ENCODE measurements at places on chromosomes 3 and 15.

- no peak for DNase-seq
Measured at GRCh38 chr15:46278062-46278461, 643.2 kb downstream of the SQOR start.

GRCh38 chr3:141934354-141934753, 57.9 kb downstream of the ATP1B3 start:
- no peak for DNase-seq

DNA sequence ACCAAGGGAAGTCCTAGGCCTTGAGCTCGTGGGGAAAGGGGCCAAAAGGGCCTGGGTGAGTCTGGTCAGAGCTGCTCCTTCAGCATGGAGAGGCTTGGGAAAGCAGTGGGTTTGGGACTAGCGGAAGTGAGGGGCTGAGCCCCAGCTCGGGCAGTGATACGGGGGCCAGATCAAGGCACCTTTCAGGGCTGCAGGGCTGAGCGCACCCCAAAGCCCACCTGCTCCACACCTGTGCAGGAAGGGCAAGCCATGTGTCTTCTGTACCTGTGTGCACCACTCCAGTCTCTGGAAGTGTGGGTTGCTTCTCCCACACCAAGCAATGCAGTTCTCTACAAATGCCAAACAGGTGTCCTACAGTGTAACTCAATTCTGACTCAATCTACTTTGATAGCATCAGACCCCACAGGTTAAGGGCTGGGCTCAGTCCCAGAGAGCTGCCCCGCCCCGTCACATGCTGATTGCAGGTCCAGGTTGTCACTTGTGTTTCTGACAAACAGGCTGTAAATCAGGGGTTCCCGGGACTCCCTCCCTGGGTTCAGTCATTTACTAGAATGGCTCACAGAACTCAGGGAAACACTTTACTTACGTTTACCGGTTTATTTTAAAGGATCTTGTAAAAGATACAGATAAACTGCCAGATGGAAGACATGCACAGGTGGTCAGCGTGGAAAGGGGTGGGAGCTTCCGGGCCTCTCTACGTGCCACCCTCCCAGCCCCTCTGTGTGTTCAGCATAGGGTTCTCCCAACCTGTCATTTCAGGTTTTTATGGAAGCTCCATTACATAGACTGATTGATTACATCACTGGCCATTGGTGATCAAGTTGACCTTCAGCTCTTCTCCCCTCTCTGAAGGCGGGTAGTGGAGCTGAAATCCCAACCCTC, 28.8 kb upstream of the KLF13 start:
- no peak for DNase-seq

DNA sequence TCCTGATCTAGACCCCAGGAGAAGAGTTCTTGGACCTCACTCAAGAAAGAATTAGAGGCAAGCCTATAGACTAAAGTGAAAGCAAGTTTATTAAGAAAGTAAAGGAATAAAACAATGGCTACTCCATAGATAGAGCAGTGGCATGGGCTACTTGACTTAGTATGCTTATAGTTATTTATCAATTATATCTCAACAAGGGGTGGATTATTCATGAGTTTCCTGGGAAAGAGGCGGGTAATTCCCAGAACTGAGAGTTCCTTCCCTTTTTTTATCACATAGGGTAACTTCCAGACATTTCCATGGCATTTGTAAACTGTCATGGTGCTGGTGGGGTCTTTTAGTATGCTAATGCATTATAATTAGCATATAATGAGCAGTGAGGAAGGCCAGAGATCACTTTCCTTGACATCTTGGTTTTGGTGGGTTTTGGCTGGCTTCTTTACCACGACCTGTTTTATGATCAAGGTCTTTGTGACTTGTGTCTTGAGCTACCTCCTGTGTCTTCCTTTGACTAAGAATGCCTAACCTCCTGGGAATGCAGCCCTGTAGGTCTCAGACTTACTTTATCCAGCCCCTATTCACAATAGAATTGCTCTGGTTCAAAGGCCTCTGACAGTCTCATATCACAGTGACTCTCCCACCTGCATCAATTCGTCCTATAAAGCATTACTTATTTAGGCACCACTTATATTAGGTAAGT, 35.3 kb upstream of the PLSCR2 start:
- no peak for DNase-seq

- DNase-seq = no peak
Measured at GRCh38 chr3:54326951-54327350, 204.6 kb downstream of the CACNA2D3 start.

DNA sequence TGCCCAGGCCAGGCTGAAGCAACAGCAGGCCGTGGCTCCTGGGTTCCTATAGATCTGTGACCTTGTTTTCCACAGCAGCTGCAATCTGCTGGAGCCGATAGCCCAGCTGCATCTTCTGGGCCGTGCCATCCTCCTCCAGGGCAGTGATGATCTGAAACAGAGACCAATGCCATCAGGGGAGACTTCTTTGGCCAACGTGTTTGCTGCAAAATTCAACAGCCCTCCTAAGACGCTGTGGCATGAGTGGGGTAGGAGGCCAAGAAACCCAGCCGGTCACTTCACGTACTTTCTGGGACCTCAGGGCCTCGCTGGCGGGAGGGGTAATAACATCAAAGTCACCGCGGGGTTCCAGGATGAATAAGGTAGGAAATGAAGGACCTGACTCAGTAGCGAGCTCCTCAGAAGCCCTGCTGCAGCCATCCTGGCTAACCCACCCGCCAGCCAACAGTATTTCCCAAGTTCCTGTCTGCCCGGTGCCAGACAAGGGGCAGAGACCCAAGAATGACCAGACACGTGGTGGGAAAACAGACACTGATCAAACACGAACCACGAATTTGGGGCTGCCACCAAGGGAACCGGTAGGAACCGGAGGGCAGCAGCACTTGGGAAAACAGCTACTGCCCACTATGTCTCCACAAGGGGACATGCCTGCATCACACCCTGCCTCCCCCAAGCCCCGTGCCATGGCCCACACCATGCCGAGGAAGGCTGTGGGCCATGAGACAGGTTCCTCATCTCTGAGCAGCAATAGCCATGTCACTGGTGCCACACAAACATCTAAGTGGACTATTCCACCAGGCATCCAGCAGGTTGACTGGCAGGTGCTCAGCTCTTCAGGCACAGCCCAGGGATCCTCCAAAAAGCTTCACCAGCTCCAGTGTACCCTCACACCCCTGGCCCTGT, 25.2 kb downstream of the PLXNB1 start:
- DNase-seq = no peak

GRCh38 chr15:89116404-89116803, 28.1 kb downstream of the ABHD2 start:
- DNase-seq = no peak

GRCh38 chr3:143786219-143787191, 61.8 kb downstream of the SLC9A9 start:
- peak; percentile 84 for DNase-seq
